ENCODE measurements at places on chromosomes 11 and 22.

- DNase-seq = peak; percentile 20
These were observed 157.4 kb downstream of the BUD13 start for GRCh38 chr11:116615211-116615865.

DNA sequence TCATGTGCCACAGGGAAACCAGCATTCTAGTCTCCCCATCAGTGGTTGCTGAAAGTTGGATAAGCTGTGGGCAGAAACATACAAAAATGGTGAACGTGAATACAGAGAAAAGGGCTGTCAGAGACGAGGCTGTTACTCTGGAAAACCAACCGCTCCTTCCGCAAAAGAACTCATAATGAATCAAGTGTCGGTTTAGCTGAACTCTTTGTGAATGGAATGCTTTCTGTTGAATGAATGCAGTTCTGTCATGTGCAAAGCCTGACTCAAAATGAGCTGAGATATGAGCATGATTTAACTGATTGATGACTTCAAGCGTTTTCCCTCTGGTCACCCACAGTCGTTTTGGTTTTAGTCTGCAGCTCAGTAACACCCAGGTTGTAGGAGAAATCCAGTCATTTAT lies 298.3 kb downstream of the ETS1 start:
- no peak for DNase-seq

- no peak for DNase-seq
These were observed 27.6 kb downstream of the SLC35F2 start for GRCh38 chr11:107830915-107831540.

DNA sequence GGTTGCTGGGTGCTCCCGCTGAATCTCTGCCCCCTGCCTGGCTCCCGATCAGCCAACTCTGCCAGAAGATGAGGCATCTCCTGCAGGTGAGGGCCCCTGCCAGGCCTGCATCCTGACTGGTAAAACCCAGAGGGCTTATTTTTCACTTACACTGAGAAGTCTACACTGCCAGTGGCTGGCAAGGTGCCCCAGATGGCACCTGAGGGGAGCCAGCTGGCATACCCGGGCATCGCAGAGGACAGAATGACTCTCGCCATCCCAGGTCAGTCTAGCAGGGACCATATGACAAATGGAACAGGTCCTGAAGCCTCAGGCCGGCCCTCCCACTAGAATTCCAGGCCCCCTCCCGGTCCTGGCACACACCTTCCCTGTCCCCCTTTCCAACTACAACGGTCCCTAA lies 30.9 kb downstream of the MACROD1 start:
- no peak for DNase-seq

DNA sequence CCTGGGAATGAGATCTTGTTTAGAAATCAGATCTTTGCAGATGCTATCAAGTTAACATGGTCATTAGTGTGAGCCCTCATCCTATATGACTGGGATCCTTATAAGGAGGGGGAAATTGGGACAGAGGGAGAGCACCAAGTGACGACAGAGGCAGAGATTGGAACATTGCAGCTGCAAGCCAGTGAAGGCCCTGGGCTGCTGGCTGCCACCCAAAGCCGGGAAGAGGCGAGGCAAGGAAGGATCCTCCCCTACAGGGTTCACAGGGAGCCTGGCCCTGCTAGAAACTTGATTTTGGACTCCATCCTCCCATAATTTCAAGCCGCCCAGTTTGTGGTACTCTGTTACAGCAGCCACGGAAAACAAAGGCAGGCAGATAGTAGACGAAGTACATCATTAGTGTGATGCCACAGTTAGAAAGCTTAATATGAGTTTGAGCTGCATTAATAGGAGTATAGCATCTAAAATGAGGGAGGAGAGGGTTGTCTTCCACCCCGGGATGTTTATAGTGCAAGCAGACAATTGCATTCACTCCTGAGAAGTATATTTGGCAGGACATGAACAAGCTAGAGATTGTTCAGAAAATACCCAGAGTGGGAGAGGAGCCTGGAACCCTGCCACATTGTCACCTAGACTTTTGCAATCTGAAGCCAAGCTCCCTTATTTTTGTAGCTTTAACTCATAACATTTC lies 56.8 kb upstream of the CLMP start:
- DNase-seq = no peak
